ENCODE measurements at places on chromosomes 7 and 10.

- no peak for DNase-seq
Measured at GRCh38 chr10:73898730-73899410, 12.1 kb upstream of the PLAU start.

DNA sequence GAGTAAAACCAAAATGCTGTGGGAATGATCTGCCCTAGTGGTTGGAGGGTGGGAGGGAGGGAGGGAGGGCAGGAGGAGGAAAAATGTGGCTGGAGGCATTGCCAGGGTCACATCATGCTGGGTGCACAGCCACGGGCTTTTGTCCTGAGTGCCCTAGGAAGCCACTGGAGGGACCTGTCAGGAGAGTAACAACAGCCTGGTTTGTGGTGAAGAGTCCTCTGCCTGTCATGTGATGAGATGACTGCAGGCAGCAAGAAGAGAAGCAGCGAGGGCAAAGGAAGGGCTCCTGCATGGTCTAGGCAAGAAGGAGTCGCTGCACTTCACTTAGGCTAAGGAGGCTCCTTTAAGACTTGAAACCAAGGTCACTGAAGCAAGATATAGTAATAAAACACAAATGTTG, 65.6 kb downstream of the PKD1L1 start:
- DNase-seq: no peak

DNA sequence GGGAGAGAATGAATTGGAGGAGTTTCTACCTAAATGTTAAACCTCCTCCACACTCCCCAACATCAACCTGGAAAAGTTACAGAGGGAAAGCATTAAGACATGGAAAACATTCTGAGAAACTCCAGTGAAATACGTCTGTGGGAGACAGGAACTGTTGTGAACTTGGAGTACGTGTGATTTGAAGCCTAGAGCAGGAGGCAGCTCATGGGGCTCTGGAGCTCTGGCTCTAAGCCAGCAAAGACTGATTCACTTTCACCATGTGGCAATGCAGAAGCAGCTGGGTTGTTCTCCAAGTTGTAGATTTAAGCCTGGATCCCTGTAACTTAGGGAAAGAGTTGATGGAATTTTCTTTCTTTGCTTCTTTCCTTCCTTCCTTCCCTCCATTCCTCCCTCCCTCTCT, 503.2 kb downstream of the NRG3 start:
- DNase-seq: no peak

GRCh38 chr7:31059551-31059950, 7.4 kb downstream of the ADCYAP1R1 start:
- DNase-seq: no peak

DNA sequence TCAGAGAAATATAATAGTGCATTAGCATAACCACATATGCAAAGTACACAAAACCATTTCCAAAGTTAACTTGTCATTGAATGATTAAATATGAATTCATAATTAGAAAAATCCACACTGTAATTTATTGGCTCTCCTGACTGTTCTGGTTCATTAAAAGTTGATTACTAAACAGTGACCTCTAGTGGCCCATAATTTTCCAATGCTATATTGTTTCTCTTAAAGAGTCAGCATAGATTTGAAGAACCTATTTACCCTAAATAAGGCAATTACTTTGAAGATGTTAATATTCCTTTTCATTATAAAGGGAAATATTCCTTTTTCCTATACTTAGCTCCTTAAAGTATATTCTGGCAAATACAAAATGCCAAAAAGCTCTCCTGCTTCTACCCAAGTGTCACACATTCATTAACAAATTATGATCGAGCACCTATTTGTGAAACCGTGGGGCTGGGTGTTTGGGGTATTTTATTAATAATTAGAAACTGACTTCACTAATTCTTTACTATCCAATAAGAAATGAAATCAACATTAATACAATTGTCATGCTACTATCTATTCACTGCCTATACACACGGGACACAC, 86.2 kb downstream of the HIBADH start:
- DNase-seq: no peak

- no peak for DNase-seq
Measured at GRCh38 chr7:54392935-54393334, 149.2 kb upstream of the VSTM2A start.

GRCh38 chr7:1305873-1306272, 73.2 kb downstream of the UNCX start:
- DNase-seq: no peak

DNA sequence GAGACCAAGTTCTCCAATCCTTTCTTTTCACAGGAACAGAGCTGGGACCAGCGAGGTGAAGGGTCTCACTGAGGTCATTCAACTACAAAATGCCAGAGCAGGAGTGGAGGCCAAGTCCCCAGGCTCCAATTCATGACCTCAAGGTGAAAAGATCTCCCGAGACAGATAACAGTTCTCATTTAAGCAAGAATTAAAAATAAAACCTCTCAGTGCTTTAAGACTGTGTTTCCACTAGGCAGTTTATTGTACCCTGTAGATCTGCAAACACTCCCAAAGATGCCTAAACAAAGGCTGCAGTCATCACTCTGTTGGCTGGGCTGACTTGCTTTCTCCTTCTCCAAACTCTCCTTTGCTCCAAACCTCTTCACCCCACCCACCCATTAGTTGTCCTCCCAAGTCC, 74.8 kb upstream of the CXCL12 start:
- DNase-seq: no peak

DNA sequence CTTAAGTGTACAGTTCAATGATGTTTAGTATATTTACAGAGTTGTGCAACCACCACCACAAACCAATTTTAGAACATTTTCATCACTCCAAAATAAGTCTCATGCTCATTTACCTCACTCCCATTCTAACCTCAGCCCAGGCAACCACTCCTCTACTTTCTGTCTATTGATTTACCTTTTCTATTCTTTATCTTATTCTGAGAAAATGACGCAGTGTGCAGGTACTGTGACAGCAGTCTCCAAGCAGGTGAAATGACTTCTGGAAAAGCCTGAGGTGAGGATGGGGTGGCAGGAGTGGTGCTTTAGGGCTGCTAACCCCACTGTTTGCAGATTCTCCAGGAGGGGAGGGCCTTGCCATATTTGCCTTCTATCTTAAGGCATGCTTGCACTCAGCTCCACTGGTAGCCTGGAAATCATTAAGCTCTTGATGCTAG, 39.5 kb downstream of the GARS1 start:
- no peak for DNase-seq

GRCh38 chr7:37947138-37947940, 26.9 kb downstream of the EPDR1 start:
- no peak for DNase-seq

GRCh38 chr7:120979765-120980499, 8.6 kb upstream of the CPED1 start:
- no peak for DNase-seq

- DNase-seq: no peak
Measured at GRCh38 chr10:111598433-111599059, 521.7 kb downstream of the ADRA2A start.

- no peak for DNase-seq
Measured at GRCh38 chr7:45342236-45342635, 184.6 kb downstream of the RAMP3 start.
